ENCODE measurements at places on chromosomes 6 and 20.

DNA sequence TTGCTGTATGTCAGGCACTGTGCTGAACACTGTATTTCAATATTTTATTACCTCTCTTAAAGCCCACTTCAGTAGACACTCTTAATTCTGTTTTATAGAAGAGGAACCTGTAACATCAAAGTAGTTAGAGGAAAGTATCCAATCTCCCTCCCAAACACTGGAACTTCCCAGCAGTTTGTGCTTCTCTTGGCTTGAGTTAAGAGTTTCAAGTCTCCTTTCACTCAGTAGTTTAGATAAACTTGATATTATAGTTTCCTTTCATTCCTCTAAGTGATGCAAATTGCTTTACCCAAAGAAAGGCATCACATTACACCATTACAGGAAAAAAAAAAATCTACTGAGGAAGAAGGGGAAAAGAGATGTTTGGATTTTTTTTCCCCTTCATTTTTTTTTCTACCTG is 164.3 kb downstream of the TSHZ2 start:
- no peak for DNase-seq

GRCh38 chr20:23340524-23340923 is 10.1 kb upstream of the NXT1 start:
- no peak for DNase-seq

DNA sequence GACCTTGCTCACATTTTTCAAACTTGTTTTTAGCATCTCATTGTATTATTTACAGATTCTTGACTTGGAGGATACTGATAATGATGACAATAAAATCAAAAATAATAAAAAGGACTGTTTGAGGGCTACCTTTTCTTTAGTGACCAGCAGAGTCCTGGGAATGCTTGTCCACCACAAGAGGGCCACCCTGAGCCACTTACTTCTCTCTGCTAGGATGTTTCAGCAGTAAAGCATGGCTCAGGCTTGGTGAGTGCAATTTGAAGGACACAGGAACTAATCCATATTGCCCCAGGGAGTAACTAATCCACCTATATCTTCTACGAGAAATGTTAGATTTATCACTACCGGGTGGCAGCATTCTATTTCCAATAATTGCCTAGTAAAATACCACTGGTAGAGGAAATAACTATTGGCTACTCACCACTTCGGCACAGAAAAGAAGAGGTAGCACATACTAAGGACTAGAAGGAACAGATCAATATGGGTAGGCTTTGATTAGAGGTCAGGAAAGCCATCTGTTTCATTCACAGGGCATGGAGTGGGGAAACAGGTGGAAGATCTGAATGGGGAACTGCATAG is 5.8 kb upstream of the KIAA0408 start:
- DNase-seq = no peak

GRCh38 chr6:152096863-152097496 is 289.5 kb downstream of the ESR1 start:
- peak; percentile 37 for DNase-seq
